ENCODE measurements at places on chromosomes 4 and X.

DNA sequence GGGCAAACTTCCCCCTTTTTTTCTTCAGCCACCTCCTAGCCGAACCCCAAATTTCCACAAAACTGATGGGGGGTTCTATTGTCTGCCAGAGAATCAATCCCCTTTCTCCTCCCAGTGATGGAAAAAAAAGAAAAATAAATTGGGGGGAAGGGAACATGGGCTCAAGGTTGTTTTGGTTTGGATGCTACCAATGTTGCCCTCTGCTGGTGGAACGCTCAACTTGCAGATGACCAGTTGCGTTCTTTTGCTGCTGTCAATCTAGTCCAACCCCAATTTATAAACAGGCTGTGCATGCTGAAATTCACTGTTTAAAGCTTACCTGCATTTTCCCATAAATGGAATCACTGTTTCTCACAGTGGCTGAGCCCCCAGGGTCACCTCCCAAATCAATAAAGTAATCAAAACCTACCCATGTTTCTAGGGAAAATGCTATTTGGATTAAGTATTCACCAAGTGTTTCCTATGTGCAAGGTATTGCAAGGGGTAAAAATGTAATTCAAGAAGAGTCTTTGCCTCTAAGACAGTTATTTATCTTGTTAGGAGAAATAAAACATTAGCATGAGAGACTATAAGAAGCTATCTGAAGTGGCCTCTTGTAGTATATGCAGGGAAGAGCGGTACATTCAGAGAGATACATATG, 116.7 kb upstream of the TMEM164 start:
- peak; percentile 56 for DNase-seq

DNA sequence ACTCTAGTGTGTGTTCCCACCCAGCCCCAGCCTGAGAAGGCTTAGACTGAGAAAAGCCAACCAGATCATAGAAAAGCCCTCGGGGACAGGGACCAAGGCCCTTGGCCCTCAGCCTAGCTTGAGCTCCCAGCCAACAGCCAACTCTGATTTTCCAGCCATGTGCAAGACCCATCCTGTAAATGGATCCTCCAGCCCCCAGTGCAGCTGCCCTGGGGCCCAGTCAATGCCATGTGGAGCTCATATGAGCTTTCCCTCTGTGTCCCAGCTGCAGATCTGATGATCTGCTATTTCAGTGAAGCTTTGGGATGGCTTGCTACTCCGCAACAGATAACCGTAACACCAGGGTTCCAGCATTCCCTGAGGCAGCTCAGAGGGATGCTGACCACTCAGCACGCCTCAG, 40.5 kb upstream of the CDKN2AIP start:
- DNase-seq, result no peak

DNA sequence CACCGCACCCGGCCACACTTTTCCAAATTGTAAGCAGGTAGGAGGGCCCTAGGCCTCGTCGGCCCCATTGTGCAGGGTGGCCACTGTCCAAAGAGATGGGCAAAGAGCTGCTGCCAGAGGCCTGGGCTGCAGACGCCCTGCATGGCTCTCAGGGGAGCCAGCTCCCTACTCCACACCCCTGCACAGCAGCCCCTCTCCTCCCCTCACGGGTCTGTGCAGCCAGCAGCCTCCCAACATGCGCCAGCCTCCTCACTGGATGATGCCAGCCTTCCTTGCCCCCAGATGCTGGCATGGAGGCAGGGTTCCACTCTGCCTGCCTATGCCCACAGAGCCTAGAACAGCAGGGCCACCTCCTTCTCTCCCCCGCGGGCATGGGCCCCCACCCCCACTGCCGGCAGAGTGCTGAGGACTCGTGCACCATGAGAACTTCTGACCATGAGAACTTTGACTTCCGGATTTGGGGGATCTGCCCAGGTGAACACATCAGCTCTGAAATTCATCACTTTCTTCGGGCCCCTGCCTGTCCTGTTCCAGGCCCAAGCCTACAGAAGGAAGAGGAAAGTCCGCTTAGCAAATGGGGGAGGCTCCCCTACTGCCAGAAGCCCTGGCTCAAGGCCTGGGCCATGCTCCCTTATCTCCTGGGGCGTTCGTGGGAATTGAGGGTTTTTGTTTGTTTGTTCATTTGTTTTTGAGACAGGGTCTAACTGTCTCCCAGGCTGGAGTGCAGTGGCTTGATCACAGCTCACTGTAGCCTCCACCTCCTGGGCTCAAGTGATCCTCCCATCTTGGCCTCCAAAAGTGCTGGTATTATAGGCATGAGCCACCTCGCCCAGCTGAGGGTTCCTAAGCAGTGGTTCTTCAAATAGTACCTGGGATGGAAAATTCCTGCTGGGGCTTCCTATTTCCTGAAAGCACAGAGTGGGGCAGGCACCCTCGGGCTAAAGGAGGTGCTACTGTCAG, 8.0 kb downstream of the IRAK1 start:
- no peak for DNase-seq

DNA sequence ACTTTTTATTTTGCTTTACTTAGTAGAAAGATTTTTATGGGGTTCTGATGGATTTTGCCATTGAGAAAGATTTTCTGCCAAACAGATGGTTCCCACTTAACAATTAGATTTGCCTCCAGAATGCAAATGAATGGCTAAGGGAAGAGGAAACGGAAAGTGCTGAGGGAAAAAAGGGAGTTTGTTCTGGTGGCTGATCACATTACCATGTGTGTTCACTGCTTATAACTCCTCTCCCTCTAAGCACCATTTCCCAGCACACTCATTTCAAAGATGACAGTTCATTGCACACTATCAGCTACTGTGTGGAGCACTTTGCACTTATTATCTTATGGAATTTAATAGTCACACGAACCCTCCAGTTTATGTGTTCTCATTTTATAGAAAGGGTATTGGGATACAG, 68.0 kb upstream of the GRID2 start:
- DNase-seq, result no peak

GRCh38 chr4:124777007-124777406, 64.5 kb upstream of the ANKRD50 start:
- DNase-seq, result no peak

- DNase-seq, result peak; percentile 30
These were observed 11.1 kb downstream of the MAEA start for GRCh38 chr4:1300466-1301455.

DNA sequence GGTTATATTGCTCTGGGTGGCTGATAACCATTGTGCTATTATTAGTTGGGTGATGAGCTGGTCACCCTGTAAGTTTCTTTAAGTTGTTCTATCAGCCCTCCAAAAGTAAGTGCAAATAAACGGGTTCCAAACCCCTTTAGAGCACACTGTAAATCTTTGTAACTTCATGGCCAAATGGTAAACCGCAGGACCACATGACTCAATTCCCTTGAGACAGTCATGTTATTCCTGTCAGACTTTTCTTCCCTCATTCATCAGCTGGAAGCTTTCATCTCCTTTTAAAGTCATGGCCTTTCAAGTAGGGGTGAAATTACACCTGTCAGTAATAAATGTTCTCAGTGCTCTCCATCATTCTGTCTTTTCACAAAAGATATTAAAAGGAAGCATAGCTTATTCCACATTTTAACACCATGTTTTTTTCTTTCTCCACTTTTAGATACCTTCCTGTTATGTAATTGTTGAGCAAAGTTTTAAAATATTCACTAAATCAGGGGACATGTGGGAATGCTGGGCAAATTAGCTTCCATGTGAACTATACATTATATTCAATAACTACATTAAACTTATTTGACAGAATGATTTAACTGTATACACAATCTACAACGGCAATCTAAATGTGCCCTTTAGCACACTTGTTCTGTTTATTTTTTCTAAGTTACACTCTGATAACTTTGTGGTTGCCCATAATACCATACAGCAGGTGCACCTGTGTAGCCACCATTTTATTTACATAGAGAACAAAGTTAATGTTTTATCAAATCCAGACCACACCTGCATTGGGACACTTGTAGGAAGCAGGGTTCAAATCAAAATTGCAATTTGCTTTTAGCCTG, 275.5 kb downstream of the CFAP299 start:
- peak; percentile 24 for DNase-seq

Measured in EH (cell line).